ENCODE measurements at places on chromosomes 1 and 21.

DNA sequence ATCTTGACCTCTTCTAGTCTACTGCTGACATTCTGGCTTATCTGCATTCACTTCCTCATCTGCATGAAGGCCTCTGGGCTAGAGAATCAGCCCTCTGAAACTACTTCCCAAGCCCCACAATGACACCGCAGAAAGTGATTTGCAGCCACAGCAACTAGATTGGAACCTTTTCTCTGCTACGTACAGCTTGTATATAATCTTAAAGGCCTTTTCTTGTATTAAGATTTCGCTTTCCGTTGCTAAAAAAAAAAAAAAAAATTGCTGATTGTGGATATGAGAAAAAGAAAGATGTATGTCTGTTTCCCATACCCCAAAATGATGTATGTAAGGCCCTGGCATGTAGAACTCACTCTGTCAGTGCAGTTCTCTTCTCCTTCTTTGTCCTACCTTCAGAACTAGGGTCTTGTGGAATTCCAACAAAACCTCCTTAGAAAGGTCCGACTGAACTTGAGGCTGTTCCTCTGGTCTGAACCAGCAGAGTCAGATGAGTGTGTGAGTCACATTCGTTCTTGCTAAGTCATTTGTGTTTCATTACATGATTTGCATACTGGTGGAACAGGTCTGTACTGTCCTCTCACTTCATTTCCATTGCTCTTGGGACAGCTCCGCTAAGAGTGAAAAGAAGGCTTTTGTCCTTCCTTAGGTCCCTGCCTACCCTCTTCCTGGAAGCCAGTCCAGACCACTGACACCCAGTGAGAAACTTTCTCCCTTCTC, 62.7 kb downstream of the PLPP3 start:
- DNase-seq, result no peak

GRCh38 chr1:170854677-170855076, 80.7 kb upstream of the MROH9 start:
- no peak for DNase-seq

DNA sequence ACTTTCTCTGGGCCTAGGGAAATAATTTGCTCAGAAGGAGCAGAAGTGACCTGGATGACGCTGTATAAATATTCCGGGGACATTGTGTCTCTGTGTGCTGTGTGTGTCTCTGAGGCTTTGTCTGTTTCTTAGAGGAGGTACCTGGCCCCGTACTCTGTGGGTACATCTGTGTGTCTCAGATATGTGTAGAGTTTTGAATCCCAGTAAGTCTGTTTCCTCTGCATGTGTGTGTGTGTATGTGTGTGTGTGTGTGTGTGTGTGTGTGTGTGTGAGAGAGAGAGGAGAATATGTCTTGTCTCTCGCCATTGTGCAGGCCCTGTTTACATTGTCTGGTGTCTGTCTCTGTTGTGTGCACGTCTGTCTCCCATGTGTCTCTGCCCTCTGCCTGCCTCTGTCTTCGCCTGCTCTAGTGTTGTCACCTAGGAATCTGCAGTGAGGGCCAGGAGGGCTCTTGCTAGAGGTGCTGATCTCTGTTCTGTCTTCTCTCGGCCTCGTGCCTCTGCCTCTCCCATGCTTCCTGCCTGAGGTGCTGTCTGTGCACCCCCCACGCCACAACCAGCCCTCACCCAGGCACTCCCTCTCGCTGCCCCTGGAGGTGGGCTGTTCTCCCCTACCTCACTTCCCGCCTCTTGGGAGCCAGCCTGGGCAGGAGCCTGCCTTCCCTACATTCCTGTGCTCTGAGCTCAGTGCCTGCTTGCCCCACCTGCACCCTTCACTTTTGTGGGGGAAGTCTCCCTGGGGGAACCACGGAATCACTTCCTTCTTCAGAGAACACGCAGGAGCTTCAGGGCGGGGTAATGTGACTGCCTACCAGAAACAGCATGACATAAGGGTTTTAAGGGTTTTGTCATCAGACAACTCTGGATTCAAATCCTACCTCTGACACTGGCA, 5.9 kb downstream of the MAP7D1 start:
- peak; percentile 48 for DNase-seq

DNA sequence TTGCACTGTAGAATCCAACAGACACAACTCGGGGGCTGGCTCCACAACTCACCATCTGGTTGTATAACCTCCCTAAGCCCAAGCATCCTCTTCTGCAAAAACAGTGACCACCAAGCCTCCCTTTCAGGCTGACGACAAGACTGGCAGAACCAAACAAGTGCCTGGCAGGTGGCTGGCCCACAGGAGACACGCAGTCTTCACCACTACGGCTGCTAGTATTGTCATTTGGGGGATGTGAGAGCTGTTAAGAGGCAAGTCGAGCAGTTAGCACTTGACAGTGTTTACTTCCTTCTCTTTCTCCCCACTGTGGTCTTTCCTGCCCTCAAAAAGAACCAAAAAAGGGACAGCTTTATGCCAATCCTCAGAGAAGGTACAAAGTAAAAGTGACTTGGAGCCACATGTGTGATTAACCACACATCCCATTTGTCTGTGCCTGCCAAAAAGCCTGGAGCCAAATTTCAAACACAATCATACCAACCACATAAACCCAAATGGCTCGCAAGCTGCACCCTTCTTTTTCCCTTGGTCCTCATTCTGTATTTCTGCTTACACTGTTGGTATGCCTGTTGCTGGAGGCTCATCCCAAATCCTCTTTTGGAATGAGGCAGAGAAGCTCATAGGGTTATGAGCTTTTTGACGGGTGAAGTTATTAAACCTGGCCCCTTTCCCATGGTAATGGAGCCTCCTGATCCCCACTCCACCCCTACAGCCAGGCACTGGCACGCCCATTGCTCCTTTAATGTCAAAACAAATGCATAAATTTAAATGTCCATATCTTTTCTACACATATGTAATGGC, 94.1 kb downstream of the TGFBR3 start:
- peak; percentile 52 for DNase-seq

Data from DND-41 (cell line).